ENCODE measurements at places on chromosomes 4 and X.

DNA sequence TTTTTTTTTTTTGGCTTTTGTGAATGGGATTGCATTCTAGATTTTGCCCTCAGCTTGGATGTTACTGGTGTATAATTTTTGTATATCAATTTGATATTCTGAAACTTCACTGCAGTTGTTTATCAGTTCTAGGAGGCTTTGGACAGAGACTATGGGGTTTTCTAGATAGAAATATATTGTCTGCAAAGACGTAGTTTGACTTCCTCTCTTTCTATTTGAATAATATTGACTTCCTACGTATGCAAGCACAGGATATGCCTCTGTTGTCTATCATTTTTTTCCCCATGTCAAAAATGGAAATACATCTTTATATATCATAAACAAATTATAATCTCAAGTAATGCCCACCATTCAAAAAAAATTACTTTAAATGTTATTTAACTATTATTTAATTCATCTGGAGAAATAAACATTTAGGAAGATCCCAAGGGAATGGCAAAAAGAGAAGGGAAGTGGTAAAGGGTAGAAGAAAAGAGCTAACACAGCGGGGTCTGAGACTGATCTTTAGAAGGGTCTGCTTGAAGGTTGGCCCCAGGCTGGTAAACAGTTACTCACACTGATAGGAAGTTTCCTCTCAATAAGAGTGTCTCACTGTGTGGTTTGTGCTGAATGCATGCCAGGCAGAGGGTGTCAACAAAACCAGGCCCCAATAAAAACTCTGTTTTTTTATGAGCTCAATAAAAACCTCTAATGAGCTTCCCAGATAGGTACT, 35.7 kb downstream of the ZNF518B start:
- no peak for DNase-seq

- no peak for DNase-seq
Observed at GRCh38 chrX:118025226-118025625, 91.4 kb downstream of the KLHL13 start.

DNA sequence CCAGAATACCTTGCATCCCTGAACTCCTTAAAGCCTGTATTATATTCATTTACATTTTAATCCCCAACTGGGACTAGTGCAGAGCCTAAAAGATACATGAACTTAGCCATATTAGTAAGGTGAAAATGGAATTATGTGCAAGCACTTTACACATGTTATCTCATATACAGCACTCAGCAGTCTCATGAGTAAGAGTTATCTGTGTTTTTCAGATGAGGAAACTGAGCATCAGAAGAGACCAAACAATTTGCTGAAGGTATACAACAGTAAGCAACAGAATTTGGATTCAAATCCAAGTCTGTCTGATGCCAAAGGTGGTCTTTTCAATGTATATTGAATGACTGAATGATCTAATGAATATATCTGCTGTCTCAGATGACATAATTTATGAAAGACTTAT, 12.3 kb downstream of the ATP7A start:
- no peak for DNase-seq

DNA sequence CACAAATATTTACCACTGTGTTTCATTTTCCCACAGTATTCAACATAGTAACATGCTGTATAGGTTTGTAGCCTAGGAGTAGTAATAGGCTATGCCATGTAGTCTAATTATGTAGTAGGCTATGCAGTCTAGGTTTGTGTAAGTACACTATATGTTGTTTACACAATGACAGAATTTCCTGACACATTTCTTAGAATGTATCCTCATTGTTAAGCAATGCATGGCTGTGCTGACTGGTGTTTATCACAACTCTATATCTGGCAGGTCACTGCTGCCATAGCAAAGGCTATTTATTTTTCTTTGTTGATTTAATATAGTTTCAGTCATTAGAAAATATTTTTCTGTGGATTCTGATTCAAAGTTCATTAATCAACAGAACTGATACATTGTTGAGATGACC, 108.3 kb upstream of the TEX13A start:
- DNase-seq, result no peak

DNA sequence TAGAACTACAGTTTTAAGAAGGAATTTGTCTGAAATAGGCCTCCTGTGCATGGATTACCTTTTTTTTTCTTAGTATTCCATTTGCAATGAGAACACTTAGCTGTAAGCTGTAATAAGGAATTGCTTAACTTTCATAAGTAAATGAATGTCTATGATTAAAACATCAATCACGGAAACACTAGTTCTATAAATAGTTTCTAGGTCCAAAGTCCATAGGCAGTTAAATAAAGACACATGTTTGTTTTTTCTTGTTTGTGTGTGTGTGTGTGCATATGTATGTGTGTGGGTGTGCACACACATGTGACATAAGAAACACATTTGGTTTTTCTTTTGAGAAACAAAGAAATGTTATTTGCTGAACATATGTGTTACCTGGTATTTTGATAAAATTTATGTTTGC, 11.2 kb downstream of the GPRIN3 start:
- no peak for DNase-seq

- DNase-seq, result no peak
Observed at GRCh38 chr4:42627885-42628646, 28.8 kb downstream of the ATP8A1 start.

DNA sequence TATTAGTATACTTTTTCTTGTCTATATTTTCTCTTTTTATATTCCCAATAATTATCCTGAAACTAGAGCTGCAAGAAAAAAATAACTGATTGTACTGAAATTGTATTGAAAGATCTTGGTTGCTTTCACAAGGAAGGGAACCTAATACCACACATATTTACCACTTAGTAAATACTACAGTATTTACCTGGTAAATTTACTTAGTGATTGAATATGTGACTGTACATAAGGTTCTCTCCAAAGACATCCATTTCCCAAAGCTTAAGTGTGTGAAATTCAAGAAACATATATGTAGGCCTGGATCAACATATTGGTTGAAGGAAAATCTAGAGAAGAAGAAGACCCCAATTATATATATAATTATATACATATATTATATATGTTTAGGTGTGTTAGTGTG, 1272.7 kb downstream of the C4orf33 start:
- no peak for DNase-seq

DNA sequence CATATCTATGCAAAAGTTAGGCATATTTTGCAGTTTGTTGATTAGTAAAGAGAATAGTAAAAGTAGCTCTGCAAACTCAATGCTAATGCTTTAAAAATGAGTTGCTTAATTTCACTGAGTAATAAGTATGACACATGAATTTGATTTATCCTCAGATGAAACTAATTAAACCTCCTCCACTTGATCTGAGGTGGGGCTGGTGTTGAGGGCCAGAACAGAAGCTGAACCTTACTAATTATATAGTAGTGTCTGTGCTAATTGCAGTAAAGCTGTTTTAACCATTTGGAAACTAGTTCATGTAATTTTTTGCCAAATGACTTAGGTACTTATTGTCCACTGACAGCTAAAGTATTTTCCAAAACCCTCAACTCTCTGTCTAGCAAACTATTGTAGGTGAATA, 7.7 kb upstream of the PGAM4 start:
- no peak for DNase-seq

- DNase-seq, result no peak
Observed at GRCh38 chrX:110318664-110318968, 731 bp upstream of the AMMECR1 start.

DNA sequence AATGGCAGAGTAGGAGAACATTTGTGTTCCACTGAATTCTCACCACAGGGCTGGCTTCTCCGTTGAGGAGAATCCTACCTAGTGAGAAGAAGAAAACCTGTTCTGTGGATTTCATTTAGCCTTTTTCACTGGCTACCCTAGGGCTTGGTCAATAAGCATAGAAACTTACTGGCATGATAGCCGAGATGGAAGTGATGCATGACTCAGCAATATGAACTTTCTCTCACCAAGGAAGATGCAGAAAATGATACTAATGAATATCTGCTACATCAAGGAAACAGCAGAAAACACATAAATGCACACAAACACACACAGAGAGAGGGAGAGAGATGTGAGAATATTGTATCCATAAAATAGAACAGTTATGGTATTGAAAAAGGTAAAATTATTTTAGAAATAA, 216.3 kb downstream of the HHIP start:
- no peak for DNase-seq

DNA sequence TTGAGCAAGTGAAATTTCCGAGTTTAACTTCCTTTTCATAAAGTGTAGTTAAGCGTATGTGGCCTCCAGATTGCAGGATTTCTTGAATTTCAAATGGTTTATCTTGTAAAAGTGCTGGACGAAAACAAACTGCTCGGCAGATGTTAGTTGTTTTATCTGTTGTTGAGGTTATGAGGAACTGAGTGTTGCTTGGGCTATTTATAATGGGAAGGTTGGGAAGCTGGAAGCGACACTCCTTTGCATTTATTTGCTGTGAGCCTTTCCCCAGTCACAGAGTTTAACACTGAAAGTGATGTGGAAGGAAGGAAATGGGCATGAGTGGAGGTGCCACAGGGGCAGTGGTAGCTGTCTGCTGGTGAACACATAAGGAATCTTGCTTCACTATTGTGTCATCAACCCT, 284.9 kb downstream of the PCDH7 start:
- DNase-seq, result no peak

- DNase-seq, result no peak
Observed at GRCh38 chrX:11756354-11757318, 1.4 kb upstream of the MSL3 start.

DNA sequence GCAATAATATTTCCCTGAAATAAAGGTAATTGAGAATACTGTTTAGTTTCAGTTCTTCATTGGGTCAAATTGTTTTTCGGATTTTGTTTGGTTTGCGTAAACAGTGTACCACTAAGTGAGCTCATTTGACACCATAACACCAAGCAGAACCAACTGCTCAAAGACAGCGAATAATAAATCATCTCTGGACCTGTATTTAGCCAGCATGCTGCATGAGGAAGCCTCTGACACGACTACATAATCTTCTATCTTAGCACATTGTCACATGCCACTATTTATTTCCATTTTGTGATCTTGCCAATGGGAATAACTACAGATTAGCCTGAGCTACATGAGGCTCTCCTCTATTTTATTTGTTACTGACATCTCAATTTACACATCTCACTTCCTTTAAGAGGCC, 12.1 kb upstream of the PRKG2 start:
- DNase-seq, result no peak

DNA sequence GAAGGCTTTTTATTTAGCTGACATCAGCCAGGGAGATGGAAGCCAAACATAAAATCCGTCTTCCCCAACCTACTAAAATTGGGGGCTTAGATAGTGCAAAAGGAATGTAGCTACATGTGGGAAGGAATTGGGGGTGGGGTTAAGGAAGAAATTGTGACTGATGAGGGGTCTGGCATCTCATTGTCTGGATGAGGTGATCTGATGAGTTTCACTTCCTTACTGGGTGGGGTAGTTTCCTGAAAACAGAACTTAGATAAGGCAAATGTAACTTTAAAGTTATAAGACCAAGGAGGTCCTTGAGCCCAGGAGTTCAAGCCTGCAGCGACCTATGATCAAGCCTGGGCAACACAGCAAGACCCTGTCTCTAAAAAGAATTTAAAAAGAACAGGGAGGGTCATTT, 105.5 kb upstream of the NEIL3 start:
- DNase-seq, result no peak

DNA sequence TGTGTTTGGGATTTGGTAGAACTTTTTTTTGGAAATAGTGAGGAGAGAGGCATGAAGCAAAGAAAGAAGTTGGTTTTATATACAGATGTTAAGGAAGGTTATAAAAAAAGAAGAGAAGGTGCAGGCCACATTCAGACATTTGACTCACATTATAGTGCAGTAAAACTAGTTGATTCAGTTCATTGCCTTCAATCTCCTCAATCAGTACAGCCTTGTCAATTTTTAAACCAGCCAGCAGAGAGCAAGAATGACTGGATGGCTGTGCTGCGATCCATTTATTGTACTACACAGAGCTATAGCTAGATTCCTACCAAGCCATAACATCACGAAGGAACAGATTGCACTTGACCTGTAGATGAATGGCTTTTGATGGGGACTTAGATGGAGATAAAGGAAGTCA, 79.7 kb upstream of the LSM6 start:
- DNase-seq, result no peak

- DNase-seq, result no peak
Observed at GRCh38 chr4:3769642-3770184, 3.5 kb downstream of the ADRA2C start.

DNA sequence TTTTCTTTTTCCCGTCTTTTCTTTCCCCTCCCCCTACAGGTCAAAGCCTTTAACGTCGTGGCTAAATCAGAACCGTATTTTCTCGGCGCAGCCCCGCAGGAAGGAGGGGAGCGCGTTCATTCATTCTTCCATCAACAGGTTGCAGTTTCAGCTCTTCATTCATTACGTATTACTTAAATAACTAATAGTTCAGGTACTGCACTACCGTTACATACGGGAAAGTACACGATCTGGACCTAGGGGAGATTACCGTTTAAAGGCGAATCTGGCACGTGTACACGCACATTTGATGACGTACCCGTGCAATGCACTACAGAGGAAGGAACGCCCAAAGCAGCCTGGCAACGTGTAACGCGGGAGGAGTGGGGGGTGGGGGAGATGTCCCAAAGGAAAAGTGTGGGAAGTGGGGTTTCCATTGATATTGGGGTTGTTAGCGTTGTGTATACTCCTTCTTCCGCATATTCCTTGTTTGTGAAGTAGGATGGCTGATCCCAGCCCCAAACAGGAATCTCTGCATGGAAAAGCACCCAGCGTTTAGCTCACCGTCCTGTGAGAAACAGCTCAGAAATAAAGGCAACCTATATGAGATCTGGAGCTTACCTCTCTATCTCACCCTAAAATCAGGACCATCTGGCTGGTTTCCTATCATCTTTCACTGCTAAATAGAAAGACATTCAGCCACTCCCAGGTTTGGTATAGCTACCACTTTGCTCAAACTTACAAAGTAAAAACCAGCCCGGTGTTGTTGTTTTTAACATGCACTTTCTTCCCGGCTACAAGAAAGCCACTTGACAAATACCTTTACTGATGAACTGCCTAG, 585 bp upstream of the SEC24D start:
- DNase-seq, result no peak

GRCh38 chr4:8664031-8664805, 71.7 kb downstream of the CPZ start:
- DNase-seq, result no peak

DNA sequence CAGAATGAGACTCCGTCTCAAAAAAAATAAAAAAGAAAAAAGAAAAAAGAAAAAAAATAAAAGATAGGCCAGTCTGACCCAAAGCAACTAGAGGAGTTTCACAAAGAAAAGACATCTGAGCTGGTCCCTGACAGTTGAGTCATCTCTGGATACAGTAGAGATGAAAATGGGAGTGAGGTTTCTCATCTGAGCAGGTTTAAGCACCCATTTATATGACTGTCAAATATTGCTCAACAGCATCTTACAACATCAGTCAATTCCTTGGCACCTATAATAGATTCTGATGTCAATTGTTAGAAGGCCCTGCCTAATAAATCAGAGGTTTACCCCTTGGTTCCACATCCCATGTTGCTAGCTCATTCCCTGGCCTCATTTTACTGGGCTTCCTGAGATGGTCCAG, 490.5 kb downstream of the MAGEE1 start:
- DNase-seq, result no peak

GRCh38 chr4:30719454-30720020, 632 bp upstream of the PCDH7 start:
- DNase-seq, result no peak

DNA sequence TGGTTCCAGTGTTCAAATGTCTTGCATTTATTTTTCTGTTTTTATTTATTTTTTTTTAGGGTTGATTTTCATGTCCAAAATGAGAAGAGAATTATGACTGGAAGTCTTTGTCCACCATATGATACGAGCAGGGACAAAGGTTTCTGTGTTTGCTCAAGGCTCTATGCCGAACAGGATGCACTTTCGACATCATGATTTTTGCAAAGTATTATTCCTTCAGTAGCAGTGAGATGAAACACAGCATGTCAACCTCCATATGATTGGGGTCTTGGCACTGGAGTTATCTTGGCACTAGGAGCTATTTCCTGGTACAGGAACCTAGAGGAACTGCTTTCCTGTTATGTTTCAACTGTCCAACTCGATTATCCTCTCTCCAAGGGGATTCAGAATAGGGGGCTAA, 72.6 kb downstream of the UCHL1 start:
- no peak for DNase-seq

All from stimulated activated CD4-positive, alpha-beta T cell treated with anti-CD3 and anti-CD28 coated beads, TNF-alpha, amount 100 ng/mL, for 4 hours (primary cell).